ENCODE measurements at places on chromosomes 11 and 22. TPM values are rescaled to one million over a fixed set of nuclear protein-coding genes. Genes with fewer than 3 reads are reported as not detected.

The CRYAB gene
- total RNA-seq = 1.0 TPM

The POTEH gene
- total RNA-seq = not detected

The CYTH4 gene
- under 0.01 TPM for total RNA-seq

The GRM5 gene
- under 0.01 TPM for total RNA-seq

The AQP11 gene
- 0.34 TPM for total RNA-seq

The MRGPRE gene
- total RNA-seq = not detected

The GPHA2 gene
- total RNA-seq = not detected

The AGBL2 gene
- 0.78 TPM for total RNA-seq

The APOA1 gene
- not detected for total RNA-seq

The KRTAP5-1 gene
- total RNA-seq = not detected

The PRR5L gene
- total RNA-seq = 6.2 TPM

The OR4D5 gene
- total RNA-seq = not detected

The OR51B4 gene
- total RNA-seq = not detected

The BTG4 gene
- total RNA-seq = 0.43 TPM

The CASP12 gene
- total RNA-seq = not detected

The OR10A2 gene
- not detected for total RNA-seq

The DRD4 gene
- total RNA-seq = 0.07 TPM

The OR56A1 gene
- not detected for total RNA-seq

The GRIA4 gene
- not detected for total RNA-seq

The FREY1 gene
- total RNA-seq = 1.4 TPM

The C11orf65 gene
- 2.1 TPM for total RNA-seq

The OR52A1 gene
- total RNA-seq = not detected

The RASD2 gene
- total RNA-seq = under 0.01 TPM

The PAX6 gene
- total RNA-seq = 2.1 TPM

The HEPHL1 gene
- 10.3 TPM for total RNA-seq

All from nasal cavity respiratory epithelium epithelial cell of viscerocranial mucosa (primary cell).